ENCODE measurements at places on chromosomes 2 and 18. TPM values are rescaled to one million over a fixed set of nuclear protein-coding genes. Genes with fewer than 3 reads are reported as not detected.

ST6GAL2 gene
- total RNA-seq = not detected

CIB4 gene
- total RNA-seq = not detected

GMCL1 gene
- 6.1 TPM for total RNA-seq

LRRC30 gene
- not detected for total RNA-seq
